Endothelial cell of umbilical vein (primary cell): ENCODE measurements at places on chromosomes 6 and 20. TPM values are rescaled to one million over a fixed set of nuclear protein-coding genes. Genes with fewer than 3 reads are reported as not detected.

GRCh38 chr6:14134211-14134910 lies 16.8 kb downstream of the CD83 start:
- DNase-seq, result no peak
- H3K27ac ChIP-seq, result no peak overlapping the region
- H3K4me3 ChIP-seq, result no peak overlapping the region
- H3K36me3 ChIP-seq, result no peaks in the 10 kb centered on the region
- no peaks in the 10 kb centered on the region for H3K27me3 ChIP-seq

GRCh38 chr20:48759631-48760245 lies 68.1 kb downstream of the PREX1 start:
- H3K4me3 ChIP-seq, result no peak overlapping the region
- peaks cover 47% of the 10 kb centered on the region for H3K4me1 ChIP-seq
- no peaks in the 10 kb centered on the region for H3K27me3 ChIP-seq
- DNase-seq, result no peak
- no peaks in the 10 kb centered on the region for H3K36me3 ChIP-seq

DNA sequence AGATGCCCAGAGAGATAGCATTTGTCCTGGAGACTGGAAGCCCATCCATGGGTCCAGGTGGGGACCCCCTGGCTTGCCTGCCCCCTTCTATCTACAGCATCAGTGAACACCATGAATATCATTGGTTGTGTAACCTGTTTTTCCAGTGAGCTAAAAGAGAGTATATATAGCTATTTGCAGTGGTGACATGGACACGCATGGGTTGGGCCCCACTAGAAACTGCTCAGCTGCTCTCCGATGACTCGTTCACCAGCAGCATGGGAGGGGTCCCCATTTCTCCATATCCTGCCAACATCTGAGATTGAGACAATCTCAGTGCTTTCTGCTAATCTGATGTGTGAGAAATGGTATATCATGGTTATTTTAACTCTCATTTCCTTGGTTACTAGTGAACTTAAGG lies 4.0 kb upstream of the ZC3H12D start:
- H3K36me3 ChIP-seq, result no peaks in the 10 kb centered on the region
- no peaks in the 10 kb centered on the region for H3K27me3 ChIP-seq
- H3K4me3 ChIP-seq, result no peak overlapping the region
- no peaks in the 10 kb centered on the region for H3K4me1 ChIP-seq
- no peak overlapping the region for H3K27ac ChIP-seq

DNA sequence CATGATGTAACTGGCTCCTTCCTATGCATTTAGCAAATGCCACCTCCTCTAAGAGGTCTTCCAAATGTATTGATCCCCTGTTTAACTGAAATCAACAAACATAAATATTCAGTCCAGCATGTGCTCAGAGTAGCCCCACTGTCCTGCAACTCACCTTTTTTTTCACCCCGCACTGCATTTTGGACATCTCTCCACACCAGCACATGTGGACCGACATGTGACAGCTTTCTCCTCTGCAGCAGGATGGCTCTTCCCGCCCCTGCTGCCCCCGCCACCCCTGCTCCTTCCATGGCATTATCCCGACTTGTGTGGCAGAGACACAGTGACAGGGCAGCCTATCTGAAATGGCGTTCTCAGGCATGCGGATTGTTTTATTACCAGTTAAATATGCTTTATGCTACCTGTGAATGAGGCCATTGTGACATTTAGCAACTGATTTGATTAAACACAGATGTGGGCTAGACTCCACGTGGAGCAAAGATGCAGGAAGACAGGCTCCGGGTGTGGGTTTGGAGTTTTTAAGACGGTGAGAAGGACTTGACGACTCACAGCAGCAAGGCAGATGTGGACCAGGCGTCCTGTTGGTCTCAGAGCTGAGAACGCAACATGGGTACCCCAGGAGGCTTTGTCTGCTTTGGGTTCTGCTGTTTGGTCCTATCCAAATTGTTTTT lies 161.2 kb downstream of the EYA2 start:
- no peak overlapping the region for H3K4me3 ChIP-seq
- no peaks in the 10 kb centered on the region for H3K4me1 ChIP-seq
- H3K36me3 ChIP-seq, result no peaks in the 10 kb centered on the region
- no peaks in the 10 kb centered on the region for H3K27me3 ChIP-seq
- DNase-seq, result no peak

LAMP5 gene
- not detected in 2 replicates for total RNA-seq
